ENCODE measurements at places on chromosomes 6 and 20.

GRCh38 chr20:19049514-19049913, 162.9 kb upstream of the SLC24A3 start:
- no peak for DNase-seq

DNA sequence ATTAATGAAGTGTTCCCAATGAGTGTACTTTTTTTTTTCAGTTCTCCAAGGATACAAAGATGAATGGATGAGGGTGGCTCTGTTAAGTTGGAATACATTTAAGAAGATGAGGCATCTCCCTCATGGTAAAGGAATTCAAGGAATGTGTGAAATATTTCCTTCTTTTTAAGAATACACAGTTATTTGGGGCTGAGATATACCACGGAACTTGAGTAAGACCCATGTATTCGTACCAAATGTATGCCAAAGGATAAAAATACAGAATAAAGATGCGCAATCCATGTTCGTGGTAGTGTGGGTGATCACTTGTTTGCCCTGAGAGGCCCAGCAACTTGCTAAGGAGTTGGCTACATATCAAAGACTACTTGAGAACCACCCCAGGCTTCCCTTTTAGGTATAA, 164.2 kb upstream of the TCF21 start:
- DNase-seq = no peak

- no peak for DNase-seq
Measured at GRCh38 chr20:24674921-24675605, 205.6 kb downstream of the SYNDIG1 start.

DNA sequence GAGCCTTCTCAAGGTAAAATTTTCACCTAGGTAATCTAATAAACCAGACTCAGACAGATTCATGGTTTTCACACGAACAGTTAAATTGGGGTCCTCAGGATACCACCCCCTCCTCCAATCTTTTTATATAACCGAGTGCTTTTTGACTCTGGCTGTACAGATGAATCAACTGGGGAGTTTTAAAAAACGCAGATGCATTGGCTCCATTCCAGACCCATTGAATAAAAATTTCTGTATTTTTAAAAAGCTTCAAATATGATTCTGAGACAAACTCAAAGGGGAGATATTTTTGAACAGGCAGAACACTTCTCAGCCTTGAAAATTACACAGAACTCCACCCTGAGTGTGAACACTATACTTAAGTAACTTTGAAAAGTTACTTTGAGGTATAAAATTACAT, 7.2 kb downstream of the UTRN start:
- no peak for DNase-seq

- no peak for DNase-seq
Measured at GRCh38 chr20:46021361-46022359, 7.4 kb upstream of the SLC12A5 start.

DNA sequence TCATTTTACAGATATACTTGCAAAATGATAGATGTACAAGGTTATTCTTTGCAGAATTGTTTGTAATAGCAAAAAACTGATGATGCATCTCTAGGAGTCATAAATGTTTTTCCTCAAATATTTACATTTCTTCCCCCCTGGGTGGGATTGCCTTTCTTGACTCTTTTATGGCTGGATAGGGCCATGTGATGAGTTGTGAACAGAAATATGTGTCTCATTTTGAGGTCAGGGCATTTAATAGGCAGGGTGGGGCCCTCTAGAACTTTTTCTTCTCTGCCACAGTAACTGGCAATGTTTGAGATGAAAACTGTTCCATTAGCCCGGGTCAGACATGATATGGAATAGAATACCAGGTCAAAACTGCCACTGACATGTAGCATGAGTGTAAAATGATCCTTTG, 159.5 kb upstream of the SYNCRIP start:
- DNase-seq = no peak

GRCh38 chr6:119348096-119348747, 1.3 kb downstream of the MAN1A1 start:
- peak; percentile 91 for DNase-seq

- DNase-seq = peak; percentile 65
Measured at GRCh38 chr6:43575105-43575771, 600 bp downstream of the XPO5 start.

DNA sequence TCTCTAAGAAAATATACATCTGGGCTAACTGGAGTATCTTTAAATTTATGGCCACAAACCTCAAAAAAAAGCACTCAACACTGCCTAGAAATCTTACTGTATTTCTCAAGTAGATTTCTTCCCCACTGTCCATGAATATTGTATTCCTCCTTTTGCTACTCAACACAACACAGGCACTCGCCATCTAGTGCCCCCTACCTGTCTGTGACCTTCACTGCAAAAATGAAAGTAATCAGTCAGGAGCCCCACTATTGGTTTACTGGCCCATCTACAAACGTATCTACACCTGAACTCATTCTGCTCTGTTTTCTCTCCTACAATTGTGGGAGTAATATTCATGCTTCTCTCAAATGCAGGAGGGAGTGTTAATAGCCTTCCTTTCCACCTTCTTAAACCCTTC, 58.3 kb downstream of the LY86 start:
- no peak for DNase-seq

DNA sequence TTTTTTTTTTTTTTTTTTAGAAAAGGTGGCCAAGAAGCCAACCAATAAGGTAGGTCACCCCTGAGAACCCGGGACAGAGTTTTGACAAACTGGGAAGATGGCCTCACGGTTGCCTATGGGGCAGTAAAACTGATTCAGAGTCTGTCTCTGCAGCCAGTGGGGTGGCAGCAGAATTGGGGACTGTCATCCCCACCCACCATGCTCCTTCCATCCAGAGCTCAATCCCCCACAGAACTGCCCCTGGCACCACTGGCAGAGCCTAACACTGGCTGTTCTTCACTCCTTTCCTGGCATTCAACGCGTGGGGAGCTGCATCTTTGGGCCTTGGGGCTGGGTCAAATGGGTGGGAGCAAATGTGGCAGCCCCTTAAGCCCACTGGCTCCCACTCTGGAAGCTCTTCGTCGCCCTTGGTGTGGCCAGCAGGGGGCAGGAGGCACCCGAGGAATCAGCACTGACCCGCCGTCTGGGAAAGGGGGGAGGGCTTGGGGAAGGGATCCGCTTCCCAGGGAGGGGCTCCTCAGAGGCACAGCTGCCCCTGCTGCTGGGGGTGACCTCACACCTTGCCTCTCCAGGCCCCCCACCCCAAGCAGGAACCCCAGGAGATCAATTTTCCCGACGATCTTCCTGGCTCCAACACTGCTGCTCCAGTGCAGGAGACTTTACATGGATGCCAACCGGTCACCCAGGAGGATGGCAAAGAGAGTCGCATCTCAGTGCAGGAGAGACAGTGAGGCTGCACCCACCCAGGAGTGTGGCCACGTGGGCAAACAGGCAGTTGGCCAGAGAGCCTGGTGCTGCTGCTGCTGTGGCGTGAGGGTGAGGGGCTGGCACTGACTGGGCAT, 10.4 kb downstream of the CD40 start:
- no peak for DNase-seq

- DNase-seq = no peak
Measured at GRCh38 chr6:89214197-89214596, 3.0 kb downstream of the GABRR1 start.

DNA sequence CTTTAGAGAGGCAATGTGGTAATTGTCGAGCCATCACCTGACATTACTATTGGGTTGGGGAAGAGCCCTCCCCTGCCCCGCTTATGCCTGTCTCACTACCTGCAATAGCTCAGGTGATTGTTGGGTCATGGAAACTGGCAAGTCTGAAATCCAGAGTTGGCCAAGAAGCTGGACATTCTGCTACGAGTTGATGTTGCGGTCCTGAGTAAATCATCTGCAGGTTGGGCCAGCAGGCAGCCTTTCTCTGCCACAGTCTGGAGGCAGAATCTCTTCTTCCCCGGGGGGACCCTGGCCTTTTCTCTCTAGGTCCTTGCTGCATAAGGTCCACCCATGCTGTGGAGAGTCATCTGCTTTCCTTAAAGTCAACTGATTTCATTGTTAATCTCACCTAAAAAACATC, 142.4 kb downstream of the THBS2 start:
- DNase-seq = no peak

GRCh38 chr6:14545496-14545895, 427.9 kb downstream of the CD83 start:
- DNase-seq = no peak

GRCh38 chr6:135449246-135449645, 48.3 kb downstream of the AHI1 start:
- no peak for DNase-seq

DNA sequence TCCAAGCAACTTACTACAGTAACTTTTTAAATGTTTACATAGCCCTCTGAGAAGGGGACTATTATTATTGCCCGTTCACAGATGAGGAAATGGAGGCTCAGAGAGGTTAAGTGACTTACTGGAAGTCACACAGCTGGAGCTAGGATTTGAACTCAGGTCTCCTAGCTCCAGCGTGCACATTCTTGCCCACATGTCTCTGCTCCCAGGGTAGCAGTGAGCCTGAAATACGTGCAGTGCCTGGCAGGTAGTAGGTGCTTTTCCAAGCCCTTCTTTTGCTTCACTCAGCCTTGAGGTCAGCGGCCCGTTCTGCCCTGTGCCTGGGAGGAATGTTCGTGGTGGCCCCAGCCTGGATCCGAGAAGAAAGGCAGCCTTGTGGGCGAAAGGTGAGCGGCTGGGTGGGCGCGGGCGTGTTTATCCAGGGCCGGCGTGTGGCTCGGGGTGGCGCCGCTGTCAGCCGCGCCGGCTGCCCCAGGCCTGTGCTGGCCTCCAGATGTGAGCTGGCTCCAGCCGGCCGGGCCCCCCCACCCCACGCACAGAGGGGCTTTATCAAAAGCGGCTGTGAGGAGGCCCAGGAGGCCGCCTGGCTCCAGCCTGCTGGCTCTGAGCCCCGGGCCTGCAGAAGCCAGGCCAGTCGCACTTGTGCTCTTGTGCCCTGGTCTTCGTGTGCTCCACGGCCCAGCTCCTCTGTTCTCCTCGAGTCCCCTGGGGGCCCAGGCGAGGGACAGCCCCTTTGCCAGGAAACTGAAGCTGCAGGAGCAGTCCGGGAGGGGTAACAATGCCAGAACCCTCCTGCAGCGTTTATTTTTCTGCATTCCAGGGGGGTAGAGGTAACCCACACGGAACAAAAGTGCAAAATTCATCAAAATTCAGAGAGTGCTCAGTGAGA, 58.1 kb downstream of the UBE2V1 start:
- no peak for DNase-seq

- no peak for DNase-seq
Measured at GRCh38 chr20:48164566-48165400, 379.5 kb upstream of the SULF2 start.

GRCh38 chr6:126372626-126373025, 32.7 kb downstream of the CENPW start:
- DNase-seq = no peak

DNA sequence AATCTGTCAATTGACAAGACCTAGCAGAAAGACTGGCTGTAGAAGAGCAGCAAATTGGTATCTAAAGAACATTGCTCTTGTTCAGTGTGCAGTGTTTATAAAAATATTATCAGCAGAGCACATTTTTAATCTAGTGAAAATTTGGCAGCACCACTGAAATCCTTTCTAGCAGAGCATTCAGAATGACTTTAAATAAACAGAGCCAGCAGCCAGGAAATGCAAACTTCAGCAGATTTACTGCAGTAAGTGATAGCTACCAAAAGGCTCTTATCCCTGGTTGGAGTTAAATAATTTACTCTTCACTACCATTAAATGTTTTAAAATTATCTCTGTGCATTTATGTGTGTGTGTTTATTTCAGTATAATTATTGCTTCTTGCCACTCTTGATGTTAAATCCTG, 590.9 kb upstream of the CITED2 start:
- no peak for DNase-seq

- DNase-seq = no peak
Measured at GRCh38 chr6:10210052-10210451, 204.8 kb downstream of the TFAP2A start.

- DNase-seq = no peak
Measured at GRCh38 chr6:140970485-140970884, 1162.2 kb upstream of the GJE1 start.

DNA sequence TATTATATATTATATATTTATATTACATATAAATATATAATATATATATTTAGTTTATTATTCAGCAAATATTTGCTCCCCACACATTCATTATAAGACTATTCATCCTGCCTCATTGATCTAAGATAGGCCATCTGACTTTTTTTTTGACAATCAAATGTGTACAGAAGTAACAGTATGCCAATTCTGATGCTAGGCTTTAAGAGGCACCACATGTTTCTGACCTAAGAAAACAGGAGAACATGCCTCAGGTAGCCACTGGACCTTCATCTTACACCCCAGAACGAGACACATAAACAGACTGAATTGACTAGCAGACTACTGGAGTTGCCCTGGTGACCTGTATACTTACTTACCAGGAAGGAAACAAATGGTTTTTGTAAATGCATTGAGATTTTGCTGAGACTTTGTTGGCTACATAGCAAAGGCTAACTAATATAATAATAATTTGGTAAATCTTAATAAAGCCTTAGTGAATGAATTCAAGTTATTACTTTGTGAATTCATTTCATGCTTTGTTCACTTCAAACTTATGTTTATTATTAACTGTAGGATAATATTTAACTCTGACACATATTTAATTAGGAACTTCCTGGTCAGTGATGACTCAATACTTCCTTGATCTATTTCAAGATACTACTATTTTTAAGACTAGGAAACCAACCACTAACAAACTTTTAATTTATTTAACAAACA, 13.4 kb upstream of the MYO6 start:
- DNase-seq = no peak

DNA sequence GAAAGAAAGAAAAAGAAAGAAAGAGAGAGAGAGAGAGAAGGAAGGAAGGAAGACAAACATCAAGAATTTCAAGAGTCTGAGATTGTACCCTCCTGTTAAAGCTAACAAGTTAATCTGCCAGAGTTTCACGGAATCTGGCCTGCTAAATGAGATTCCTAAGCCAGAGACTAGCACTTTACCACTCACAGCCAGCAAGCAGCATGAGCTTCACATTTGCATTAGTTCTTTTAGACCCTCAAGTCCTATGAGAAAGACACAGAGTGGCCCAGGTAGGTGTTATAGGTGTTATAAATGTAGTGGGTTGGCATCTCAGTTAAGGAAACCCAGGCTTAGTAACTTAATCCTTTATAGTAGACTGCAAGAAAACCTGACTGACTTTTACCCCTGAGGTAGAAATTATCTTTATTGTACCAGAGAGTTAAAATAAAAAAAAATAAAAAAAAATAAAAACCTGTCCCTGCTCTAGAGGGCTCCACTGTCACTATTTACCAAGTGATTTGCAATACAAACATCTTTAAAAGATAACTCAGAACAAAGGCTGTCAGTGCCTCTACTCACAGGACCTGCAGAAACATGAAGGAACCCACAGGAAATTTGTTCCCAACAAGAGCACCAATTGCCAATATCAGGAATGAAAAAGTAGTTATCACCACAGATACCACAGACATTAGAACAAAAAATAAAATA, 9.7 kb upstream of the IBTK start:
- DNase-seq = no peak

Data from right lobe of liver (tissue), 6 donors.